ENCODE measurements at places on chromosomes 7 and 10.

DNA sequence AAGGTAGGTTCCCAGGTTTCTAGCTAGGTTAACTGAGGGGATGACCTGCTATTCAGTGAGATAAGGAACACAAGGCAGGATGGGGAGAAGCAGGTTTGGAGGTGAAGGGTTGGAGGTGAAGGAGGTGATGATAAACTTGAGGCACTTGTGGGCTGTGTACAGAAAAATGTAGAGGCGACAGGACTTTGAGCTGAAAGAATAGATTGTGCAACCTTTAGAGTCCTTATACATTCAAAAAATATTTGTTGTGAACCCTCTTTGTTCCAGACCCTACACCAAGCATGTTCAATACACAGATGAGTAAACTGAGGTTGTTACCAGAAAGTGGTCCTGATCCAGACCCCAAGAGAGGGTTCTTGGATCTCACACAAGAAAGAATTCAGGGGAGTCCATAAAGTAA, 45.4 kb upstream of the LRGUK start:
- no peaks in the 10 kb centered on the region for H3K4me1 ChIP-seq
- no peaks in the 10 kb centered on the region for H3K27me3 ChIP-seq
- DNase-seq, result no peak

GRCh38 chr7:151213826-151214225, 3.5 kb upstream of the H2BK1 start:
- H3K27me3 ChIP-seq, result no peaks in the 10 kb centered on the region
- no peak overlapping the region for H3K4me3 ChIP-seq
- no peaks in the 10 kb centered on the region for H3K4me1 ChIP-seq
- no peak for DNase-seq

- H3K27me3 ChIP-seq, result no peaks in the 10 kb centered on the region
- no peaks in the 10 kb centered on the region for H3K4me1 ChIP-seq
- no peak overlapping the region for H3K27ac ChIP-seq
- no peak overlapping the region for H3K4me3 ChIP-seq
Observed at GRCh38 chr10:132726951-132727350, 59.0 kb downstream of the NKX6-2 start.

DNA sequence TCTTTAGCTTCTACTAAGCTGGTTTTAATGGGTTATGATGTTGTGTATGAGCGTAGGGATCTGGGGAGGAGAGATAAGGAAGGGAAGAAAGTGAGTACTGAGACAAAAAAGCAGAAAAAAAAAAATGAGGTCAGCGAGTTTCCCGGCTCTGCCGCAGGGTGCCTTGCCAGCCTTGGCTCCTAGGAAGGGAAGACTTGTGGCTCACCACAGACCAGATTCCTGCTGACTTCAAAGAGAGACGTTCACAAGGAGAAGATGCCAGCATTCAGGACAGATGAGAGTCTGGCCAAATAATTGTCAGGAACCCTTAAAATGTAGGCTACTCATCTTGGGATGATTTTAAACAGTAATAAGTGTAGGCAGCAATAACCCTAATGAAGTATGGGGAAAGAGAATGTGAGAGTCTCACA, 11.4 kb upstream of the FAS start:
- no peaks in the 10 kb centered on the region for H3K27me3 ChIP-seq
- no peaks in the 10 kb centered on the region for H3K36me3 ChIP-seq
- DNase-seq, result peak; percentile 26
- peaks cover 26% of the 10 kb centered on the region for H3K4me1 ChIP-seq

DNA sequence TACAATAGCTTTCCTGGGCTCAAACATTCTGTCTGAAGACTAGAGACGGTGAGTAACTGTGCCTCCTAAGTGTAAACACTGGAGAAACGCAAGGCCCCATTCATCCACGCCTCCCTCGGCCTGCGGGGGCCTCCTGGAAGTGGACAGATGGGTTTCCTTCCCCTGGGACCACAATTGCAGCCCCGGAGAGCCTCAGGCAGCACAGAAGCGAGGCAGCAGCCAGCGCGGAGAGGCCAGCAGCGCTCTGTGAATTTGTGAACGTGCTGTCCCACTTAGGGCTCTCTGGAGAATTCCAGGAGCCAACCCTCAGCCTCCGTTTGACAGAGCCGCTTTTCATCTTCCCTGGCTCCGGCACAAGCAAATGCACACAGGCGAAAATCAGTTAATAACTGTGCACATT, 23.2 kb upstream of the CALN1 start:
- no peaks in the 10 kb centered on the region for H3K27me3 ChIP-seq
- H3K27ac ChIP-seq, result no peak overlapping the region
- no peaks in the 10 kb centered on the region for H3K36me3 ChIP-seq
- H3K4me1 ChIP-seq, result no peaks in the 10 kb centered on the region
- no peak overlapping the region for H3K4me3 ChIP-seq

DNA sequence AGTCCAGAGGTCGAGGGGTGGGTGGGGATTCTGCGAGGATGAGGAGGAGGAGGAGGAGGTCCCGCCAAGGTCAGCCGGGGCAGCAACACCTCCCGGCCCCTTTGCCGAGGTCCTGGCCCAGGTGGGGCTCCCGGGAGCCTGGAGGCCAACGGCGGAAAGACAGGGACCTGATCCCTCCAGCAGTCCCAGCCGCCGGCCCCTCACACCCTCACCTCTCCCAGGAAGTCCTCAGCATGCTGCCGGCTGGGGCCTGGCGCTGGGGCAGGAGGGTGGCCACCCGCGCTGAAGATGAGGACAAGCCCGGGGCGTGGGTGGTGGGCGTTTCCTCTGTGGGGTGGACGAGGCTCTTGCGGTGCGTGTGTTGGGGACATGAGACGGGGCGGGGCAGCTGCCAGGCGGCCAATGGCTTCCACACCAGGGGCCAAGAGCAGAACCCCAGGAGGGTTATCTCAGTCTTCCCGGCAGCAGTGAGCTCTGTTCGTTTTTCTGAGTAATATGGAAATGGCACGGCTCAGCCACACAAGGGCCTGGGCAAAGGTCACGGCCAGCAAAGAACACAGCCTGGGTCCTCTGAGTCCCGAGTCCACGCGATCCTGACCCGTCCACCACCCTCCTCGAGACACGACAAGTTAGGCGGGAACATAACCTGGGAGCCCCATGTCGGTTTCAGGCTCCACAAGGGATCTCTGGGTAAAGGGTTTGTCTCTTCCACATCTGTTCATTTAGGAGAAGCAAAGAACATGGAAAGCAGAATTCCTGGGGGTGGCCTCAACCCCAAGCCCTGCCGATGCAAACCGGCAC, 82.9 kb upstream of the PDGFA start:
- no peaks in the 10 kb centered on the region for H3K4me1 ChIP-seq
- H3K27ac ChIP-seq, result peak overlapping the region; percentile 72
- no peaks in the 10 kb centered on the region for H3K27me3 ChIP-seq
- no peaks in the 10 kb centered on the region for H3K36me3 ChIP-seq

DNA sequence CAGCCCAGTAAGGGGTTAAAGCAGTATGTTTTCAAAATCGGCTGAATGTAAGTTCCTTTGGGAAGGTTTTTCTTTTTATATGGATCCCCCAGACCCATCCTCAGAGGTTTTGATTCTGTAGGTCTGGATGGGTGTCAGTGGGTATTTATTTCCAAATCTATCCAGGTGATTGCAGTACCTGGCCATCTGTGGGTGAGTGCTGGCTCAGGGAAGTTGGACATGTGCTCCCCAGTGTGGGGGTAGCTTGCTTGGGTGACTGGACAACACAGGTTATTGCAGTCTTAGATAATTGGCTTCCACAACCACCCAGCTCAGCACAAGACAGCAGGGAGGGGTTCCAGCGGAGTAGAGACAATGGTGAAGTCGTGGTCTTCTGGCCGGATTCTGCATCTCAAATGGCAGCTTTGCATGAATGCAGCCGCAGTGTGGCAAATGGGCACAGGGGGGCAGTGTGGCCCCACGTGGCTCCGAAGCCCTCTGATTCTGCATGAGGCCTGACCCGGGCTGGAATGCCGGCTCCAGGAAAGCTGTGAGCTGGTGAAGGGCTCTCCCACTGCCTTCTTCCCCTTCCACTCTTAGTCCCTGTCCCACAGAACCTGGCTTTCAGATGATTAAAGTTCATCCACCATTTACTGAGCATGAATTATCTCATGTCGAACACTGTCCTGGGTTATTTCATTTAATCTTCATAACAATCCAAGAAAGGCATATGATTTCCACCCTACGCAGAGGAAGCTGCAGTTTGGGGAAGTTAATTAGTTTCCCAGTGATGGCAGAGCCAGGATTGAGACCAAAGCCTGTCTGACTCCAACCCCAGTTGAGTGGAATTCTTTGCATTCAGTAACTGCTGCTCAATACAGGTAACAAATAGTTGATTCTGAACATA, 64.5 kb upstream of the SYPL1 start:
- no peaks in the 10 kb centered on the region for H3K27me3 ChIP-seq
- DNase-seq, result peak; percentile 87
- no peak overlapping the region for H3K4me3 ChIP-seq
- H3K36me3 ChIP-seq, result no peaks in the 10 kb centered on the region
- H3K4me1 ChIP-seq, result peaks cover 22% of the 10 kb centered on the region
- peak overlapping the region; percentile 41 for H3K27ac ChIP-seq

DNA sequence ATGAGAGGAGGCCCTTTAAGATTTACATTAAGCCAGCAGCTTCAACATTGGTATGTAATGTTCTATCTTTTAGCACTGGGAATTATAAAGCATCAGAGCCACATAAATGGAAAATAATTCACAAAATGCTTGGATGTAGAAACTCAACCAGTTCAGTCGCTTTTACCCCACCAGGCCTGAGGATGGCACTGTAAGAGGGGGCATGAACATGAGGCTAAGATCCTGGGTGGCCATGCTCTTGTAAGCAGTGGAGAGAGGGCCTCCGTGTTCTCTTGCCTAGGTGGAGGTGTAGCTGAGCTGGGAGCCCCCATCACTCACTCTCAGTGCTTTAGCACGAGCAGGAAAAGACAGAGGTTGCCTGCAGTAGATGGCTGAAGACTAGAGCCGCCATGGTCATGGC, 238.8 kb downstream of the FANK1 start:
- H3K36me3 ChIP-seq, result no peaks in the 10 kb centered on the region
- no peak overlapping the region for H3K4me3 ChIP-seq
- H3K27ac ChIP-seq, result no peak overlapping the region
- H3K4me1 ChIP-seq, result no peaks in the 10 kb centered on the region
- no peaks in the 10 kb centered on the region for H3K27me3 ChIP-seq

DNA sequence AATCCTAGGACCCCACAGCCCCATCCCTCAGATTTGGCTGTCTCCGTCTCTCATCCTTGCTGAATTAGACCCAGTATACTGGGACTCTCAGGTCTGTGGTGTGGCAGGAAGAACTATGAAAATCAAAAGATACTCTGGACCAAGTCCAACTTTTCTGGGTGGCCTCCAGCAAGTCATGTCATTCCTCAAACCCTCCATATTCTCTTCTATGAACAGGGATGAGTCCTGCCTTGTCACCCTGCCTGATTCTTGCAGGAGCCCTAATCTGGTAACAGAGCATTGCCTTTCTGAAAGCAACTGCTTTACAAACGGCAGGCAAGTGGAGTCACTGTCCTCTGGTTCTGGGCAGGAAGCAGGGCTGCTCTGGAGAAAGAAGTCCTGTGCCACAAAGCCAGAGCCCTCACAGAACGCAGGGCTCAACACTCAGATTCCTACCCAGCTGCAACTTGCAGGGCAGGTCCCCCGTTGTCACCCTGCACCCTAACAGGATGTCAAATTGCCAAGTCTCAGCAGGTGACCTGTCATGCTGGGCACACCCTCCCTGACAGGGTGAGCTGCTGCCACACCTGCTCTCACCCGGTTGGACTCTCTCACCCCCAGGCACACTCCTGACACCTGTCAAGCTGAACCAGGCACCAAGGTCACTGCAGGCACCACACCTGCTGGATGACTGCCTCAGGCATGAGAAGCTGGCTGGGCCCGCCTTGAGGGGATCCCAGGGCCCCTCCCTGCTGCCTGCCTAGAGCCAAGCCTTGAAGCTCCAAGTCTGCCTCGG, 227.7 kb downstream of the KCNMA1 start:
- H3K27ac ChIP-seq, result peak overlapping the region; percentile 87
- peak; percentile 94 for DNase-seq
- no peaks in the 10 kb centered on the region for H3K27me3 ChIP-seq
- H3K4me3 ChIP-seq, result no peak overlapping the region
- H3K36me3 ChIP-seq, result no peaks in the 10 kb centered on the region
- H3K4me1 ChIP-seq, result peaks cover 89% of the 10 kb centered on the region

DNA sequence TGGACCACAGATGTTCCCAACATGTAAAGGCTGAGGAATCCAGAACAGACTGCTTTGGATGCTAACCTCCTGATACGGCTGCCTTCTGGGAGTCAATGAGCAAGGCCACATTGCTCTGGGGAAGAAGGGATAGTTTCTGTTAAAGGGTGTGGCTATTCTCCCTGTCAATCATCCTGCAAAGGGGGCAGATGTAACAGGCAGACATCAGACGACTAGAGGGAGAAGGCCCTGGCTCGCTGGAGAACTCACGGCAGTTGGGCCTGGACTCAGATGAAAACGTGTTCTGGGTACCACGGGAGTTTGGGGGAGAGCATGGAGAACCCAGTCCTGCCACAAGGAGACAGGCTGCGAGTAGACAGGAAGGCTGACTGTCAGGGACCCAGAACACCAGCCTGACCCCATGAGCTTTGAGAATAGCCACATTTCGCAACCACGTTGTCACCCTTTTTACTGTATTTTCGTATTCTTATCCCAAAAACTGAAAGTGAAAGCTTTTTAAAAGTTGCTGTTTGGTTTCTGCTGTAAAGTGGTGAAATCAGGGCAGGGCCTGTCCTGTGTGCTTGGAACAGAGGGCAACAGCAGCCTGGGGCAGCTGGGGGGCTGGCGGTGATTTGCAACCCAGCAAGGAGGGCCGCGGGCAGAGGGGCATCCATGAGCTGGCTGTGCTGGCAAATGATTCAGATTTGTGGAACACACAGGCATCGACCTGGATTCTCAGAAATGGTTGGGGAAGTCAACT, 95.3 kb downstream of the MYOF start:
- no peaks in the 10 kb centered on the region for H3K27me3 ChIP-seq
- peak overlapping the region; percentile 44 for H3K27ac ChIP-seq
- H3K4me1 ChIP-seq, result no peaks in the 10 kb centered on the region
- DNase-seq, result no peak
- no peaks in the 10 kb centered on the region for H3K36me3 ChIP-seq
- H3K4me3 ChIP-seq, result no peak overlapping the region

DNA sequence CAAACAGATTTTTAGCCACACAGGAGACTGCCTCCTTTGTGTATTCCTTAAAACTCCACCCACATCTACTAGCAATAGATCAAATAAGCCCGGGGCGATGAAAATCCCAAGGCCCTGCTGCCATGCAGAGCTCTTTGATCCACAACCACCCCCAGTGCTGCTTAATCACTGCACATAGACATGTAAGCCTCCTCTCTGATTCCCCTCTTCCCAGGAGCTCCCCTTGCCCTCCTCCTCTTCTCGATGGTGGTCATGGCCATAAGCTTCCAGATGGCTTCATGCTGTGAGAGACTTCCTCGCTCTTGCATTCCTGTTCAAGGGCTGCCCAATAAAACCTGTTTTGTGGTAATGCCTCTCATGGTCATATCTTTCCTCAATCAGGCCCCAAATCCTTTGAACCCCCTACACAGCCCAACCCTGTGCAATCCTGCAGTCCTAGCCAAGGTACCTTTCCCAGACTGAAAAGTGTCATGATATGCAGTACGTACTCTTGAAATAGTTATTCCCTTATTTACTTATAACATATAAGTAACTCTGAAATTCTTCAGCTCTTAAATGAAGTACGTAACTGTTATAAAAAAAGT, 158.5 kb downstream of the CACNA2D1 start:
- H3K36me3 ChIP-seq, result no peaks in the 10 kb centered on the region
- DNase-seq, result no peak
- no peak overlapping the region for H3K27ac ChIP-seq

- no peak for DNase-seq
- H3K4me3 ChIP-seq, result no peak overlapping the region
- H3K4me1 ChIP-seq, result peaks cover 33% of the 10 kb centered on the region
- no peak overlapping the region for H3K27ac ChIP-seq
- no peaks in the 10 kb centered on the region for H3K36me3 ChIP-seq
Observed at GRCh38 chr7:75943864-75944263, 28.9 kb downstream of the POR start.

All from body of pancreas (tissue), 4 donors.